Stimulated activated CD8-positive, alpha-beta memory T cell treated with anti-CD3 and anti-CD28 coated beads, Interleukin-7, amount 100 ng/mL, for 48 hours (primary cell): ENCODE measurements at places on chromosomes 2 and 18.

GRCh38 chr2:168669151-168669550 lies 133.3 kb upstream of the NOSTRIN start:
- no peak for DNase-seq

DNA sequence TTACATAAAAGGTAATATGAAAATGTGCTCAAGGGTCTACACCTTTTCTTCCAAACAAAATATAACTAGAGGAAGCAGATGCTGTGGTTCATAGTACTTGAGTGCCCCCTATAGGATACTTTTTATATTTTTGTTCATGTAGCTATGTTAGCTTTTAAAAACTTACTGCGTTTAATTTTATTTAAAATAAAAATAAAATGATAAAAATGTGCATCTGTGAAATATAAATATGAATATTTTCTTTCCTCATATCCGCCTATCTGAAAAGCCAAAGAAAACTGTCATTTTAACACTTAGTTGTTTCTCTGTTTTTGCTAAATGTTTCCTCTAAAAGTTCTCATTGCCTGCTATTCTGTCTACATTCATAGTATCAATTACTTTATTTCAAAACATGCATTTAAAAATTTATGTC lies 9.6 kb upstream of the LRP1B start:
- no peak for DNase-seq

DNA sequence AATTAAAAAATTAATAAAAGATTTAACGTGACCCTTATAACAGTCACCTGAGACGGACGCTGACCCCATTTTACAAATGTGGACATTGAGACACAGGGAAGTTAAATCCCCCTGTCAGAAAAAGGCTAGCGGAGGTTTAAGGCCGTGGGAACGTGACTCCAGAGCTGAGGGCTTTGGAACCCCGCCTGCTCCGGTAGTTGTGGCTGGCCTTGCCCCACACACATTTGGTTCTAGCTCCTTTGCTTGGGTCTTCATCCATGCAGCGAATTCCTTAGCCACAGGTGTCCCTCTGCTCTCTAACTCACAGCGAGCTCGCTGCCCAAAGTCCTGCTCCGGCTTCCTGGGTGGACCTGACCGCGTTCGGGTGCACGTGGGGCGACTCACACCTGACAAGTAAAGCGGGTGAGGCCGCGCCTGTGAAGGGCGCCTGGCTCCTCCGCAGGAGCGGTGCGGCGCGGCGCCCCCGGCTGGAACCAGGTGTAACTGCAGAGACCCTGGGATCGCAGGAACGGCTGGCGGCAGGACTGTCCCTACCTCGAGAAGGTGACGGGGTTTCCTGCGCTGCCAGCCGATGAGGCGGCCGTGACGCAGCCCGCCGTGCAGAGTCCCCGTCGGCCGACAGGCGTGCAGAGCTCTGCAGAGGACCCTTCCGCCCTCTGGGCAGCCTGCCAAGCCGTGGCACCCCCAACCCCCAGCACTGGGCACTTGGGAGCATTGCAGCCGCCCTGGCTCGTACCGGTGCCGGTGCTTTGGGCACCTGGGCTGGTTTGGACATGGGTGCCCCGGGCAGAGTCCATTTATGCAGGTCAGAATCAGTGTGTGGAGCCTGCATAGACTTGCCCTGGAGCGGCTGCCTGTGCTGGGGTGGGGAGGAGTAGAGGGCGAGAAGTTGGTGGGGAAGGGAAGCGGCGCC lies 2.4 kb upstream of the PROC start:
- DNase-seq, result peak; percentile 70

- no peak for DNase-seq
Observed at GRCh38 chr2:188776634-188777033, 197.5 kb upstream of the COL3A1 start.

- no peak for DNase-seq
Observed at GRCh38 chr2:225282858-225283710, 116.4 kb upstream of the NYAP2 start.

DNA sequence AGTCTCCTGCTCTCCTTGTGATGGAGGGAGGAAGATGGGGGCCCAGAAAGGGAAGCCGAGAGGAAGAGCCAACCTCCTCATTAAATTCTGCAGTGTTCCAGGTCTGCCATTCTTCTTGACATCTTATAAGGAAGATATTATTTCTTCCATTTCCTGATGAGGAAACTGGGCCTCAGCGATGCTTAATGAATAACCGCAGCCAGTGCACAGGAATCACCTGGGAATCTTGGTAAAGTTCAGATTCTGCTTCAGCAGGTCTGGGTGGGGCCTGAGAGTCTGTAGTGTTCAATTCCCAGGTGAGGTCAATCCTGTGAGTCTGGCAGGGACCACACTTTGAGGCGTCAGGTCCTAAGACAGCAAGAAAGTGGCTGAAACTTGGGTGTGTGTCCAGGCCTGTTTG lies 17.3 kb downstream of the PCARE start:
- no peak for DNase-seq

GRCh38 chr18:48300463-48300961 lies 108.7 kb downstream of the ZBTB7C start:
- no peak for DNase-seq

DNA sequence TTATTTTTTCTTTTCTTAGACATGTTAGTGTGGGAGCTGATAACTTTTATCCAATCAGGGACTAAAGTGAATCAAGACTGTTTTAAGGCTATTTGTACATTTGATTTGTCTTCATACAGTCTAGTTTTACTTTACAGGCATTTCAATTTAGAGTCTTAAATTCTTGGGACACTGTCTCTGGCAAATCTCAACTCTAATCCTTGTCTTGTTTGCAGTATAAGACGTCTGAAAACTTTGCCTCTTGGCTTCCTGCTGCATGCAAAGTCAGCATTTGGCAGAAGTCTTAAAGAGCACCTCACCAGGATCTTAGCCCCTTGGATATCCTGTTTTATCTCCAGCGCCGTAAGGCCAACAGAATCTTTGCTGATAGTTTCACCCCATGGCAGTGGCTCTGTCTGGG lies 30.3 kb downstream of the SPOPL start:
- DNase-seq, result no peak

DNA sequence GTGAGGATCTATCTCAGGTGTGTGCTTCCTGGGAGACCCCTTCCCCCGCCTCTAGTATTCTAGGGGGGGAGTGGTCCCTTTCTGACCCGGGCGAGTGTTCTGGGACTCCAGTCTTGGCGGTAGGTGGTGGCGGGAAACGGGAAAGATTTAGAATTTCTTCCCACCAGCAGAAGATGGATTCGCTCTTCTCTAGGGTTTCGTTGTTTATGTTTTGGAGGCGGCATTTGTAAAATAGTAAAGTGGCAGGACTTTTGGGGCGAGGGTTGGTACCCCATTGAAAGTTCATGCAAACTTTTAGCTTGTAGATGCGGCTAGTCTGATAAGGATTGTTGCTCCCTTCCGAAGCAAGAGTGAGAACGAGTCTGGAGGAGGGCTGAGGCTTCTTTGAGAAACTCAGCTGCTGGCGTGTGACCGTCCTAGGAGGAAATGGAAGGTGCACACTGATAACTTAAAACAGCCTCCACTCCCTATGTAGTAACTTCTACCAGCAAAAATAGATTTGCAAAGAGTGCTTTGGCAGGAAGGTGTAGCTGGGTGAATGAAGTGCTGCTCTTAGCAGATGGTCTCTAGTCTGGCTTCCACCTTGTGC lies 412 bp downstream of the GPD2 start:
- peak; percentile 7 for DNase-seq

DNA sequence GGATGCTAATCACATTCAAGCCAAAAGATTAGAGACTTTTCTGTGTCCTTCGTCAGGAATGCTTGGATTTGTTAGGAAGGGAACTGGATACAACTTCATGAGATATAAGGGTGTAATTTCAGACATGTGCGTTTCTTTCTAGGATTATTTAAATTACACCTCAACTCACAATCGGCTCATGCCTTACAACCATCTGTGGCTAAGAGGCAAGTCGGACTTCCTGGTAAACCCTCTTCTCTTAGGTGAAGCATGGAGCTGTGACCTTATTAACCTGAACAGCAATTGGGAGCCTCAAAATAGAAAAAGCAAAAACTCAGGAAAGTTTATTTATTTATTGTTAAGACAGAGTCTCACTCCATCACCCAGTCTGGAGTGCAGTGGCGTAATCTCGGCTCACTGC lies 61.8 kb downstream of the SEMA4F start:
- no peak for DNase-seq

DNA sequence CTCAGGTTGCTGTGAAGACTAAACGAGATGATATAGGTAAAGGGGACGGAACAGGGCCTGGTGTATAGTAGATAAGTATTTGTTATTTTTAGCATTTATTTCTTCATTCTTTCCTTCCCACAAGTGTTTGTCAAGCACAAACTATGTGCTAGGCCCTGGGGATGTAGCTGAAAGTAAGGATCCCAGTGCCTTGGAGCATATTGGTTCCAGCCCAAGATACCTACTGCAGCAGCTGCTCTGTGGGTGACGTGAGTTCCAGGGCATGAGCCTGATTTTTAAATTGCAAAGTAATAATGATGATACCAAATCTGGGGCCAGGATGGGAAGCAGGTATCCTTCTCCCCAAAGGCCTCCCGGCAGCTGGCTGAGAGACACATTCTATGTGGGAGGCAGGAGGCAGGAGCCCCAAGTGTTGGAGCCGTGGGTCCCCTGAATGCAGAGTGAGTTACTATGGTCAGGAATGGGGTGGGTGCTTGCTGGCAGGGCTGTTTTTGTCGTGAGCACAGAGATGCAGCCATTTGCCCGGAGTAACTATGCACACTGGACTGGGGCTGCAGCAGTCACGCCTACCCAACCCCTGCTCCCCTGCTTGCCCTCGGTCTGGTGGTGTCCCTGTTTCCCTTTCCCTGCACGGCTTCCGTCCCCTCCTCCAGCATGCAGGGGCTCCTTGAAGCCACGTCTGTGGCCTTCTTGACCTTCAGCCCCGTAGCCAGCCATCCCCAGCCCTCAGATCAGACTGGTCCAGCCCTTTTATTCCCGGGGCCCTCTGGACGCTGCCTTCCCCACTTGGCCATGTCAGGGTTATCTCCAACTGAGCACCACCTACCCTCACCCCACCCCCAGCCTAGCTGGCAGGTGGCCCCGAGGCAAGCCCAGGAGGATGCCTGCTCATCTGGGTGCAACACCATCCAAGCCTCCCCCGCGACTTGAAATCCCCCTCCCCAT lies 52.4 kb downstream of the INHBB start:
- no peak for DNase-seq

DNA sequence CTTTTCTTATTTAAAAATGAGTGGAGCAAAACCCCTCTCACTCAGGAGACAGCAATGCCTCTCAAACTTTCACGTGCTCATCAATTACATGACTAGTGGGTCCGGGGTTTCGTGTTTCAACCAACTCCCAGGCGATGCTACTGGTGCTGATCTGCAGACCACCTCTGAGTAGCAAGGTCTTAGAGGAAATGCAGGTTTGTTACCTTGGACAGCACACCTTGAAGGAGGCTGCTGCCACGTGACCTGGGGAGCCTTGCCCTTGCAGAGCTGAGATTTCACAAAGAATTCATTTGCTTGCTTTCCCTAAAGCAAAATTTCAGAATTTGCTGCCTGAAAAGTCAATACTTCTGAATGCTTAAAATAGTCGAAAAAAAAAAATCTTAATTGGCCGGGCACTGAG lies 32.4 kb downstream of the SMIM21 start:
- no peak for DNase-seq

DNA sequence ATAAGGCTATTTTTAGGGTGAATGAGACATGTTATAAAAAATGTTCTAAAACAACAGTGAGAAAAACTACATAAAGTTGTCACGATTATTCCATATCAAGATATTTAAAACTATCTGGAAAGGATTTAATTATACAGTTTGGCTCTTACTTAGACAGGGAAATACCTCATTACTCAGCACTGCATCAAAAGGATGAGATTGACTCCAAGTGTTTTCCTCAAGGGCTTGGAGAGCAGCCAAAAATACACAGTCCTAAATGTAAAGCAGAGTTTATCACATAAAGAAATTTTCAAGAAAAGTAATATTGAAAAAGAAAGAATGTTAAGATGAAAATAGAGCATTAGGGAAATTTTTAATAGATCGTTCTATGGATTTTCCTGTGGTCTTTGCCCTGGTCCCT lies 285.5 kb upstream of the NETO1 start:
- no peak for DNase-seq

DNA sequence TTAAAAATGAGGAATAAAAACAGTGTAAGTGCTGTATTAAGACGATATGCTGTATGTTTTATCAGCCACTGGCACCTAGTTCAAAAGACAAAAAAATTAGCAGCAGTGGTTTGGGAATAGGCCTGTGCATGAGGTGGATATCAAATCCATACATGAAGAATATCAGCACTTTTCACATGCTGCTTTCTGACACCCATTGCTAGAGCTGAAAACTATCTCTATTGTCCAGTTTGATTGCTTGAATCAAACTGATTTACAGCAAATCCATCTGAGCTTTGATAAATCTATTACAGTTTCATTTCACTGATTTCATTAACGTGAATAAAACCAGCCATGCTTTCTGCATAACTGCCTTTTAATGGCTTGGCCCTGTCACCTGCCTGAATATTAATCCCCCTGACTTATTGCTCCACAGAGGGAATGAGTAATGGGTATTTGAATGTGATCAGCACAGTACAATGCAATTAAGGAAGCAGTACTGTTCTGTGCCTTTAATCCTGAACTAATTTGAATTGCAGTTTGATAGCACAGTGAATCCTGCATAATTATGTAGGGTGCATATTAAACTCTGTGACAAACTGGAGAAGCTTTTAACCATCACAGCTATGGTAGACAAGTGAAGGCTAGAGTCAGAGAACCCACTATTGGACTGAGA lies 154.0 kb downstream of the GPD2 start:
- DNase-seq, result no peak
